Testis (tissue), 5 donors: ENCODE measurements at places on chromosomes 2 and 18. TPM values are rescaled to one million over a fixed set of nuclear protein-coding genes. Genes with fewer than 3 reads are reported as not detected.

DNA sequence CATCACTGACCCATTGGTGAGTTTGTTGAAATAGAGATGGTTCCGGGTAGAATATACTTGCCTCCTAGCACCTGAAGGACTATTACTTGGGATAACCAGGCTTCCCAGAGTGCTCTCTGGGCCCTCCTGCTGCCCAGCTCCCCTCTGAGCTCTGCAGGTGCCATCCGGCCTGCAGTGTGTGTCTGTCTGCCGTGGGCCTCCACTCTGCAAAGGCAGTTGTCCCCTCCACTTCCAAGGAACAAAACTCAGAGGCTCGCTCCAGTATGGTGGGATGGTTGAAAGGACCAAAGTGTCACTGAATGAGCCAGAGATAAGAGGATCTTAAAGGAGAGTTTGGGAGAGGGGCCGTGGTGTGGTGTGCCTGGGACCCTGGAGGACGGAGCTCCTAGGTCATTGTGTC is 57.3 kb downstream of the SH3BP4 start:
- DNase-seq, result no peak

DNA sequence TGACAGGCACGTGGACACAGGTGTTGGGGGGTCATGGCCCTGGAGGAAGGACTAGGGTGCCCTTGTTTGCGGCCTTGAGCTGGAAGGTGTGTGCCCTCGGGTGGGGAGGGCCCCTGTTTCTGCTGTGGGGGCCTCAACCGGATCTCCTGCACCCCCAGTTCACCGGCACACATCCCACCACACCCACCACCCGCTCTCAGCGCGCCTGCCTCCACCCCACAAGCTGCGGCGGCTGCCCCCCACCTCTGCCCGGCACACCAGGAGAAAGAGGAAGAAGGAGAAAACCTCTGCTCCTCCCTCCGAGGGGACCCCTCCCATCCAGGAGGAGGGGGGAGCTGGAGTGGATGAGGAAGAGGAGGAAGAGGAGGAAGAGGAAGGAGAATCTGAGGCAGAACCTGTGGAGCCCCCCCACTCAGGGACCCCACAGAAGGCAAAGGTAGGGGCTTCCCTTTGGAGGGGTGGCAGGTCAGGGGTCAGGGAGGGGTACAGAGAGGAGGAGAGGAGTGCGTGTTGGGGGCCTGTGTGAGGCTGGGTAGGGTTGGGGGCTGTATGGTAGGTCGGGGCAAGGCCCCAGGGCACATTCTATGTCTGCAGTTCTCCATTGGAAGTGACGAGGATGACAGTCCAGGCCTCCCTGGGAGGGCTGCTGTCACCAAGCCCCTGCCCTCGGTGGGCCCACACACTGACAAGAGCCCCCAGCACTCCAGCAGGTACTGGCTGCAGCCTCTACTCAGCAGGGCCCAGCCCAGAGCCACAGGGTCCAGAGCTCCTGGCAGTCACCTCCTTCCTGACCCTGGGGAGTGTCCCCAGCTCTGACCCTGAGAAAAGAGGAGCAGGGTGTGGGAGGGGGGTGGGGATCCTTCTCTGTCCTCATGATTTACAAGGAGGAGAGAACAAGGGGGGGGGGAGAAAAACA is 1.8 kb downstream of the SLC4A3 start:
- DNase-seq, result peak; percentile 10

DNA sequence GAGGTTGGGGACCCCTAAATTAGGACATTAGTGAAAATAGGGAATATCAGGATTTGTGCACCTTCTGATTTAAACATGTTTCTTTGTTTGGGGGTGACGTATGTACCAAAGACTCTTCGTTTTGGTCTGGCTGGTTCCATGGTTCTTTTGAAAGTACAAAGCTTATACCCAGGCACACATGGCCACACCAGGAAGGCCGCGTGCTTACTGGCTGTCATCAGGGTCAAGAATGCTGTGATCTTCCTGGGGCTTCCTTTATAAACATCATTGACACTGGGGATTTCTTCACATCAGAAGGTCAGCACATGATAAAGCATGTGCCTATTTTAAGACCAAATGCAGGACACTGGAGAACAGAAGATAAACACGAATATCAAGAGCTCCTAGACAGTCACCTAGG is 230.6 kb upstream of the ID2 start:
- no peak for DNase-seq

Gene LRPPRC
- 133 TPM for total RNA-seq

DNA sequence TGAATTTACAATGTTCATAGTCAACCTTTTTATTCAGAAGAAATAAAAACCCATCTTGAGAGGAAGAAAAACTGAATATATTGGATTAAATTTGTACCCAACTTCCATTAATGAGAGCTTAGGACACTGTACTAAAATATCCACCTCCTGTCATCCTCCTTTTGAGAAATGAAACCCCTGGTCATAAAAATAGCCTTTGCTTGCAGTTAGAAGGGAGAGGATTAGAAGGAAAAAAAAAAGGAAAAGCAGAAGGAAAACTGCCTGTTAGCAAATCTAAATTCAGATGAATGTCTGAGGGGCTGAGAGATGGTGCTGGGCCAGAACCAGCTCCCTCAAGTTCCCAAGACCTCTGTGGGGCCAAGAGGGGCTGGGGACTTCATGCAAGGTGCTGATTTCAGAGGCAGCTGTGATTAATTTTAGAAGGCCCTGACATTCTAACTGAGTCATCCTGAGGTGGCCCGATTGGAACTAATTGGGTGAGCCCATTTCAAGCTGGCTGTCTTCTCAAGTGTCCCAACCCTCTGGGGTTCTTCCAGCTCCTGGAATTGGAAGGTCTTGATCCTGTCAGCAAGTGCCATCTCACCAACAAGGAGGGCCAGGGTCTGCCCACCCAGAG is 38.4 kb upstream of the BIN1 start:
- DNase-seq, result no peak

GRCh38 chr2:207166349-207167098 is 776 bp upstream of the KLF7 start:
- DNase-seq, result peak; percentile 71

GRCh38 chr18:36199691-36200295 is 12.5 kb downstream of the MOCOS start:
- no peak for DNase-seq

DNA sequence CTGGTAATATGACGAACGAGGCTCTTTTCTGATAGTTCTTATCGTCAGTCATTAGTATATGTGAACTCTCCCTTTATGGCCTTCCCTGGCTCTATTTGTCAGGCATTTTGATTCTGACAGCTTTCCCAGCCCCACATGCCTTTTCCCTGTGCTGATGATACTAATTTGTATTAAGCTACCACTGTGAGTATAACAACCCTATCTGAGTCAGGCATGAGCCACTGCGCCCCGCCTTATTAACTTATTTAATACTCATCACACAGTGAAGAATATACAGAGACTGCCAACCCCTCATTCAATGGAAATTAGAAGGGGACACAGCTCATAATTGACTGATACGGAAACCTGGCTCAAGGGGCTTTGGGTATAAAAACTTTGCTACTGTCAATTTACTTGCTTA is 140.0 kb downstream of the NETO1 start:
- no peak for DNase-seq

DNA sequence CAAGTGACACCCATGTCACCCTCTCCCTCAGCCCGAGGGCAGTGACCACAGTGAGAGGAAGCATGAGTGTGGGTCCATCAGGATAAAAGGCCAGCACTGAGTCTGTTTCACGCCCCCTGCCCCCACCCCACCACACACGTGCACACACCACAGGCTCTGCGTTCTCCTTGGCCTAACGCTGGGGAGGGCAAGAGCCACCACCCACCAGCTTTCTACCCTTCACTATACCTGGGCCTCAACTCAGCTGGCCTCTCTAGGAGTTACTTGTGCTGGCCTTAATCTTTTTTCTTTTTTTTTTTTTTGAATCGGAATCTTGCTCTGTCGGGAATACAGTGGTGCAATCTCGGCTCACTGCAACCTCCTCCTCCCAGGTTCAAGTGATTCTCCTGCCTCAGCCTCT is 140.5 kb downstream of the ZFP36L2 start:
- no peak for DNase-seq

Gene MAPK4
- total RNA-seq, result 13.3 TPM

DNA sequence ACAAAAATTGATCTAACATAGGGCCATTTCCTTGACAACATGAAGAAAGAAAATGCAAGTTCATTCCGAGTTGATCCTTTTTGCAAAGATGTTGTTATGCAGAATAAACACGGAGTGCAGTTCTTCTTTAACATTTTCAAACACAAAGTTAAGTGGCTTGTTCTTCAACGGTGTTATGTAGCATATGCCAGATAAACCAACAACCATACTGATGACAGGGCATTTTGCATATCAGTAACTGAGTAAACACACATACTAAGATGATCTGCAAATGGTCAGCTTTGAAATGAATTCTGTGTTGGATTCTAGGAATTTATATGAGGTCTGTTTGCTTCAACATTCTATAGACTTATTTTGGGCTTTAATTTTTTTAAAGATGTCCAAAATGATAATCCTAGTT is 266.4 kb downstream of the GPD2 start:
- DNase-seq, result no peak

Gene TANC1
- total RNA-seq, result 19.3 TPM

Gene PROM2
- 2.4 TPM for total RNA-seq

GRCh38 chr18:9453283-9453682 is 22.0 kb upstream of the RALBP1 start:
- DNase-seq, result no peak

Gene CRYGA
- not detected for total RNA-seq

DNA sequence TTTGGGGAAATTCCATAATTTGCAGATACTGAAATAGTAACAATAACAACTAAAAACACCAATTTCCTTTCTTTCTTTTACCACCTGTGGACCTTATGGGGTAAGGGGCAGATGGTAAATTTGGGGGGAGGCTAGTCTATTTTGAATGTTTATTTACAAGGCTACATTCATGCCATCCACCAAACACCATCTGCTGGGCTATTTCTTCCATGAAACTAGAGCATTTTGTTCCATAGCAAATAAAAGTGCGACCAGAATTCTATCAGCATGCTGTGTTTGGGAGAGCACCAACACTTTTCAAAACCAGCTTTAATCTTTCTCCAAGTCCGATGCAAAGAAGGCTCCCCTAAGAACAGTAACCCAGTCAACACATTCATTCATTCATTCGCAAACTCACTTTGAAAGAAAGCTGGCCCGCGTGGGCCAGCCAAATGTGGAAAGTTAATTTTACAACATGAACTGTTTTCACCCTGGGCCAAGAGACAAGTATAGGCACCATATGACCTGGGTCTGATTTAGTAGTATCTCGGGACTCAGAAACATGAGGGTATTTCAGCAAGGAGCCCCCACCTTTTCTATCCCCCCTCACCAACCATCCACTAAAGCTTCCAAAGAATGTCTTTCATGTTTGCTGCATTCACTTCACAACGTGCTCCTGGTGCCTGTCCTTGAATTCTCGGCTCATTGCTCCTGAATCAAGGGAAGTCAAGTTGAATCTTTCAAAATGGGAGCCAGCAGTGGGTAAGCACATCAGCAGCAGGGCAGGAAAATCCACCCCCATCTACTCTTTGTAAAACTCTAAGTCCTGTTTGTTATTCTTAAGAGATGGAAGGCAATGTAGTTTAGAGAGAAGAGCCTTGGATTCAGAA is 210.6 kb downstream of the C1D start:
- no peak for DNase-seq

DNA sequence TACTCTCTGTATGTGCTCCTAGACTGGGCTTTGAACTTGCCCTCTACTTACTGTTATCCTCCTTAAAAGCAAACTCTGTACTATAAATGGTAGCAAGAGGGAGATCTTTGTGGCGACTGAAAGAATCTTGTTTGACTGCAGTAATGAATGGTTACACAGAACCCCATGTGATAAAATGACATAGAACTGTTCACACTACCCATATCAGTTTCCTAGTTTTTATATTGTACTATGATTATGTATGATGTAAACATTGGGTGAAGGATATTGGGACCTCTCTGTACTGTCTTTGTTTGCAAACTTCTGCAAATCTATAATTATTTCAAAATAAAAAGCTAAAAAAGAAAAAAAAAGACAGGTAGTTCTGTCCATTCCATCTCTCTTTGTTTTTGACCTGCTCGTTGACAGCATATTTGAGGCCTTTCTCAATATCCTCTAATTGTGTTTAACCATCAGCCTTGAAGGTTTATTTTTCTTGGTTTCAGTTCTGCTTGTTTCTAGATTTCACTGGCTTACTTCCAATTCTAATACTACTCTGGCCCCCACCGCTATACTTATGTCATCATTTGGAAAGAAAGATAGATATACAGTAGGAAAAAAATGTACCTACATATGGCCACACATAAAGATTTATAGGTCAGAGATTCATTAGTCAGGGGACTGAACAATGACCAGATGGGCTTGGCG is 79.2 kb upstream of the MYO3B start:
- DNase-seq, result no peak

GRCh38 chr2:138997346-138997745 is 217.2 kb upstream of the NXPH2 start:
- no peak for DNase-seq

GRCh38 chr2:15844211-15844801 is 96.0 kb upstream of the MYCN start:
- DNase-seq, result no peak

GRCh38 chr2:195671563-195671962 is 14.5 kb downstream of the SLC39A10 start:
- DNase-seq, result no peak

DNA sequence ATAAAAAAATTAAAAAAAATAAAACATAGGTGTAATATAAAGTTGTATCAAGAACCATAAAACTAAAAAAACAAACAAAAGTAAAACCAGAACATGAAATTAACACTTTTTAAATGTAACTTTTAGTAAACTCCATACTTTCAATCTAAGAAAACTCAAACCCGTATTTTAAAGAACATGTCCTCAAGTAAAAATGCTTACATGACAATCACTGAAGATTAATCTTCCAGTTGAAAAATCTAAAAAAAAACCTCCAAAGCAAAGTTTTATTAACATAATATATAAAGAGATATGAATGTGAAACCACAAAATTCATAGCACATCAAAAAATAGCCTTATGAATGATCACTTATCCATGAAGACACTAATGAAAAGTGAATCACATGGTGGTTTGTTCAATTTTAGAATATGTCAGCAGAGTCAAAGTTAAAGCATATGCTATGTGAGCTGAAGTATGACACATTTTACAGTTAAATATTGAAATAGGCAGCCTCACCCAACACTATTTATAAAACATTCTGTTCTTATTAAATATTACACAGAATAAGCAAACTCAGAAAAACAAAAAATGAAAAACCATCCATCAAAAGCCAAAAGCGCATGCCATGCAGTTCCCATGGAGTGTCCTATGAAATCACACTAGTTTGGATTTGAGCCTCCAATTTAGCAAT is 23.1 kb upstream of the CHAC2 start:
- DNase-seq, result no peak

DNA sequence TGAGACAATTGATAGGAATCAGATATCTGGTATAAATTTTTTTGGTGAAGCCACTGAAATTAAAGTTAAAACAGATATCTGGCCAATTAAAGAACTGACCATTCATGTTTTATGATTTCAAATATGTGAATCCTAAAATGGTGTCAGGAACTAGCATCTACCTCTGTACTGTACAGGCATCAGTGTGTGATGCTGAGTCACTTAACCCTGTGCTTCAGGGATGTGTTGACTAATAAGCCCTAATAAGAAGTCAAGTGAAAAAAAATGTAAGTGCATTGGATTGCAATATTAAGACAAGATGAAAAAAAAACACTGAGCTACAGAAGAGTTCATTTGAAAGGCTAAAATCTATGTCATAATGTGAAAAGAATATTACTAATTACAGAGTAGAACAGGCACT is 9.1 kb upstream of the UNC80 start:
- no peak for DNase-seq

GRCh38 chr2:43169987-43170386 is 56.4 kb downstream of the ZFP36L2 start:
- no peak for DNase-seq

GRCh38 chr18:60984510-60984909 is 348.7 kb upstream of the CDH20 start:
- DNase-seq, result no peak
